GM23338 (cell line): ENCODE measurements at places on chromosomes 11 and 22.

DNA sequence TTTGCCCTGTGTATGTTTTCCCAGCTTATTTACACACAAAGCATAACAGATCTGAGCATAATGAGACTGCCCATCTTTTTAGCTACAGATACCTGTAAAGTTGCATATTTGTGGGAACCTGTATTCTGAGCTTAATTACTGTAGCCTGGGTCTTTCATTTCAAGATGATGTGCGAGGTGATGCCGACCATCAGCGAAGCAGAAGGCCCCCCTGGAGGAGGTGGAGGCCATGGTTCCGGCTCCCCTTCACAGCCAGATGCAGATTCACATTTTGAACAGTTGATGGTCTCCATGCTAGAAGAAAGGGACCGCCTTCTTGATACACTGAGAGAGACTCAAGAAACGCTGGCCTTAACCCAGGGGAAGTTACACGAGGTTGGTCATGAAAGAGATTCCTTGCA lies 1.5 kb downstream of the PPFIA1 start:
- no peak for DNase-seq

DNA sequence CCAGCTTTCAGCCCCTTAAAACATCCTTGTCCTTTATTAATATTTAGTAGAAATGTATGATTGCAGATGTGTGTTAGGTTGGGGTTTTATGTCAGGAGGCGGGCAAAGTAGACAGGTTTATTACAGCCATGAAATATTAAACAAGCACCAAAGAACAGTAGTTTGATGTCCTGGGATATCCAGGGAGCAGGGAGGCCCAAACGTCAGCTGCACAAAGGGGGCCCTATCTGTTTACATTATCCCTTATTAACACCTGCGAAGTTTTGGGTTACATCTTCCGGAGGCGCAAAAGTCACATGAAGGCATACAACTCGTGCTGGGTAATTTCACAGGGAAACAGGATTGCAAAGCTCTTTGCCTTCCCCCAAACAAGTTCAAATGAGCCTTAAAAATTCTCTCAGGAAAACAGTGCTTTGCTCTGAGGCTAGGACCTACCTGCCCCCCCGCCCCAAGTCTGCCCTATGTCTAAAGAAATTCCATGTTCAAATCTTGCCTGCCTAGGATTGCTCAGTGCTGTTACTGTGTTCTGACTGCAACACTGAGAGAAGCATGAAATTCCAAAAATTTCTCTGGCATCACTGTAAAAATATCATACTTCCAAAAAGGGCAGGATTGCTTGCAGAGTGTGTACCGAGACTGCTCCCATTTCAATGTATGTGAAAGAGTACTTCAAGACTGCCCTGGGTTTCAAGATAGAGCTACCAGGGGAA lies 8.9 kb downstream of the MN1 start:
- no peak for DNase-seq

GRCh38 chr11:31636983-31637382 lies 127.4 kb downstream of the ELP4 start:
- DNase-seq, result no peak

DNA sequence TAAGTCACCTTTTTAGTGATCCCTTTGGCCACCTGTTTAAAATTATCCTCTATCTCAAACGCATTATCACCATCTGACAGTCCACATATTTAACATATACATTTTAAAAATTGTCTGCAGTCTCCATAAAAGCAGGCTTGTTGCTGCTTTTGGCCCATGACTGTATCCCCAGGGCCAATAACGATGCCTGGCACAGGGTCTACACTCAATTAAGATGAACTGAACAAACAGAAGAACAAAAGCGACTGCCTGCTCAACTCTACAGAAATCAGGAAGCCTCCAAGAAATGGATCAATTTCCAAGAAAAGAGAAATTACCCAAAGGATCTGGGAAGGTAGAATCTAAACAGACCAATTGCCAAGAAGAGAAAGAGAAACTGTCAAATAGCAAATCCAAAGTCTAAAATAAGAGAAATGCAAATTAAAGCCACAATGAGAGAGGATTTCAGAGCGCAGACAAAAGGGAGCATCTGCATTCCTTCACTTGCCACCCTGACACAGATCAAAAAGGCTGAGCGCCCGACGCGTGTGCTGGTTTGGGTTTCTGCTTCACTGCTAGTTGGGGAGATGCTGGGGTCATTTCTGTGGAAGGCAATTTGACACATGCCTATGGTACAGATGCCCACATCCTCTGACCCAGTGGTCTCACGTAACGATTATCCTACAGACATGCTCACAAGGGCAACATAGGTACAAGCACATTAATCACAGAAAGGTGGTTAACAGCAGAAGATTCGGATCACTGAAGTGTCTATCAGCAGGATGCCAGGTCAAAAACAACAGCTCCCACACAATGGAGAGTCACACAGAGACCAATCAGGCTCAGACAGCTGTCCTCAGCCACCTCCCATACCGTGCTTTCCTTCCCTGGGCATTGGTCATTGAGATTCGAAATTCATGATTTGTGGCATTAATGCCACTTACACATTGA lies 55.9 kb downstream of the SHISAL1 start:
- no peak for DNase-seq

DNA sequence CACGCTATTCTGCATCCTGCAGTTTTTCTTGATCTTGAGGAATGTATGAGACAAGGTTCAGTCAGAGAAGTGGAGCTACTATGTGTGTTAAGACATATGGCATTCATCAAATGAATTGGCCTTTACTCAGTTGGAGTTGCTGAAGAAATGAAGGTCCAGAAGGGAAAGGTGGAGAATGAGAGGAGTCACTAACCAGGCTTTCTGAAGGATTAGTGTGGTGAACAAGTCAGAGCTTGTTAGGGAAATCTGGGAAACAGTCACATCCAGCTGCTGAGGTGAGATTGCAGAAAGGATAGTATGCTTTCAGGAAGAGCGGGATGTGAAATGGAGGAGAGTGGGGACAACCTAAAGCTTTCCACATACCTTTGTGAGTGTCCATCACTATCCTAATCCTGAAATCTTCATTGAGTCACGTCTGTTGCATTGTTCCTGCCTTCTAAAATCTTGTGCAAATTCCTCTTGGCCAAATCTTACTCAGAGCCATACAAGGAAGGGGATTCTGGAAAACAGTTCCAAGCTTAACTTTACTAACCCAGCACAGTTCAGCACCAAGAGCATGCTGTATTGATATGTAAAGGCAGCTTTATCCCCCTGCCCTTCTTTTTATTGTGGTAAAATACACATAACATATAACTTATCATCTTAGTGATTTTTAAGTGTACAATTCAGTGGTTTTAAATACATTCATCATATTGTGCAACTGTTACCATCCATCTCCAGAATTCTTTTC lies 11.4 kb upstream of the PITPNB start:
- peak; percentile 8 for DNase-seq

- peak; percentile 72 for DNase-seq
These were observed 16.5 kb upstream of the PRR5 start for GRCh38 chr22:44685384-44686056.

GRCh38 chr11:2175659-2176058 lies 4.0 kb upstream of the TH start:
- no peak for DNase-seq

- DNase-seq, result no peak
These were observed 28.7 kb downstream of the GGTLC2 start for GRCh38 chr22:22673099-22673498.

DNA sequence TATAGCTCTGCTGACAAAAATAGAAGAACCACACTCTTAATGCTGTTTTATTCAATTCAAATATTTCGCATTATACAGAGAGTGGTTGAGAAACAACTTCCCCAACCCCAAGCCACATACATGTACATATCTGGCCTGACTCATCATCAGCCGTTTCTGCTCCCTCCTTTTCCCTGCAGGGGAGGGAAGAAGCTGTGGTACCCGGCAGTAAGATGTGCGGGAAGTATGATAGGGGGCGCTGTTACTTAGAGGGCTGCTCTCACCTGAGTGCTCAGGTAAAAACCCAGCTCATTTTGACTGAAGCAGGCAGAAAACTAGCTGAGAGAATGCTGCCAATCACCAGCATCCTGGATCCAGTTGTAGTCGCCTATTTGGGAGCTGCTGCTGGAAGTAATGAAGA lies 85.5 kb downstream of the NELL1 start:
- peak; percentile 89 for DNase-seq

DNA sequence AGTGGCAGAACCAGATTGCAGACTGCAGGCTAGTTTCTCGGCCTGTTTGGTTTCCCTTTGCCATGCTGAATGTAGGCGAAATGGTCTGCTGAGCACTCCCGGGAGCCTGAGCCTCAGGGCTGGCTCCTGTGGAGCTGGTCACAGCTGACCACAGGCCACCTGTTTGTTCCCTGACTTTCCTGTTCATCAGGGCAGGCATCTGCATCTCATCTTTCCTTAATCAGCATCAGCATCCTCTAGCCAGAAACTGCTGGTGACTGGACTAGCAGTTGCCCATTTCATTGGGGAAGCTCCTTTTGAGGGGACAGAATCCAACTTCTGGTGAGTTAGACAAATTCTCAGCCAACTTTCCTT lies 20.2 kb upstream of the C11orf96 start:
- DNase-seq, result no peak

DNA sequence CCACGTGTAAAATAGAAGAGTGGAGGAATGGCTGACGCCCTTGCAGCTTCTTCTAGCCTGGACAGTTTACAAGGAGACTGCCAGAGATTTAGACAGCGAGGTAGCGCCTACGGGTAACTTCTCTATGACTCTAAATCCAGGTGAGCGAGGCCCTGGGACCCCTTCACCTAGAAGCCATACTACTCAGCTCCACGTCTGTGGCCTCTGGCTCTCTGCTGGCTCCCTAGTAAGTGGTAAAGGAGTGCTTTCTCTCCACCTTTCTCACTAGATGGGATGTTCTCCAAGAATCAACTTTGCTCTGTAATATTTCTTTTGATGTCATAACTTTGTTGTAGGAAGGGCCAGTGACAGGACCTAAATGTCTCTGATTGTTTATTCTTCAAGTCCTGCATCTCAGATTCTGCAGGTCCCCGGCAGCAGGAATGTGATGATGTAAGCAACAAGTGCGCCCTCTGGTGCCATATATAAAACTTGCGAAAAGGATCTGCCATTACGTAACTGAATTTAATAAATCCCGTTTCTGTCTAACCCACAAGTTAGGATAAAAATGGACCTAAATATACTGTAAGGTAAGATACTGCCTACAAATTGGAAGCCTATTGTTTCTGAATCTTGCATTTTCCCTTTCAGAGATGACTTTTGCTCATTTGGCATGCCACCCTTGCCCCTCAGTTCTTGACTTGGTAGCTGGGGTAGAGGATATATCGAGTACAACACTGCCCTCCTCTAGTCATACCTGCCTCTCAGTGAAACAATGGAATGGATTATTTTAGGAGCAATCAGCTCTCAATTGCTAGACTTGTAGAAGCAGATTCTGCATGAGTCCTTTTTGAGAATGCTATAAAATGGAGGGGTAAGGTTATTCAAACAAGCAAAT lies 11.0 kb upstream of the PTPN5 start:
- peak; percentile 93 for DNase-seq

GRCh38 chr11:1717745-1718144 lies 20.8 kb downstream of the KRTAP5-6 start:
- DNase-seq, result no peak

DNA sequence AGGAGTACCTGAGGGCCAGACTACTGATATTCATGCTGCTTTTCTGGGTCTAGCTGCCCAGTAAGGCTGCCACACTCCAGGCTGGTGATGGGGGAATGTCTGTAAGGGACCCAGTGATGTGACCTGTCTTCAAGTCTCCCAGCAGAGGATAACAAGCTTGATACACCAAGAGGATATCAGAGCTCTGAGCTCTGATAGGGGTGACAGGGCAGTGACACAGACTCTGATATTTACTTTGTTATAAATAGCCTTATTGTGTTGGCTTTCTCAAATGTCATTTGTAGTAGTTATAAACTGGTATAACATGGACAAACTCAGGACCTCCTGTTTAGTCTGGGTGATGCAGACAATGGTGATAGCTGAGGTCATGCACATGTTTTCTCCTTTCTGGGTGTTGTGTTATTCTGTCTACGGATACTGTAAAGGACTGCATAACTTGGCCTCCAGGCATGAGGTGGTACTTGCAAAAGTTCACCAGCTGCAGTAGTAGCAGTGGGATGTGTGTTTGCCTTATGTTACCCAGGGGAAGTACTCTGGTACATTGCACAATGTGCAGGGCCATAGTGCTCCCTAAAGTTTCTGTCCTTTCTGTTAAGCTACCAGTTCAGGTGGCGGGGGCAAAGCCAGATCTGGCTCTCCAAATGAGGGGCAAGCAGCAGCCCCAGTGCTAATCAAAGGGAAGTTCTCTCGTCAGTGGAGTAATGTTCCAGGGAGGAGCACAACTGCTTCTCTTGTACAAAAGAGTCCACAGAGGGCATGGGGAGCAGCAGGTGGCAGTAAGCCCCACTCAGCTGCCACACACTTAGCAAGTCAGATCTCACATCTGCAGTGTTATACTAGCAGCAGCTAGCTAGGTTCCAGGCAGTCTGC lies 812.2 kb downstream of the JRKL start:
- DNase-seq, result no peak

DNA sequence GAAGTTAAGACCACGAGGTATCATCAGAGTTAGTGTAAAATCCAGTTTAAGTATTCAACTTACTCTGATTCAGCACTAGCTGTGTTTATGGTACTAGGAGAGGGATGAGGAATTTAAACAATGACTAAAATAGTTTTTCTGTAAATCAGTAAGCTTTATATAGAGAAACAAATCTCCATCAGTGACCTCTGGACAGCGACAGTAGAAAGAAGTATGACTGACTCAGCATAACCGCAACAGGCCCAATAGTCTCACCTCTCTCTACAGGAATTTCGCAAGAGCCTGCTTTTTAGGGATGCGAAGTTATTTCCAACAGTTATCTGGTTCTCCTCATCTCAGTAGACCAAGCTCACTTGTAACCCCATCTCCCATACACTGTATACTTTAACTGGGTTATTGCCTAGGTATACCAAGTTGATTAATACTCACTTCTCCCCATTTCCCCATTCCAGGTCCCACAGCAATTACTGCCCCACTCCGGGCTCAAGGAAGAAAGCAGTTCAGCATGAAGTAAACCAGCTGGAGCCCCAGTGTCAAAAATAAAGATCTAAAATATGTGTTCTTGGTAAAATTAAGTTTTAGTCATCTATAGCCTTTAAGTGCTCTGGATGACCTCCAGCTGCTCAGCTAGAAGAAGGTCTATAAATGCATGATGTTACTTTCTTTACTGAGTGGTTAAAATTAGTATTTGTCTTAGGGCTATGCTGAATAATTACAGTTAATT lies 770.6 kb upstream of the CCDC90B start:
- no peak for DNase-seq

- DNase-seq, result peak; percentile 91
These were observed 722 bp upstream of the GUCY1A2 start for GRCh38 chr11:107018902-107019493.

GRCh38 chr22:25406510-25407210 lies 157.8 kb upstream of the GRK3 start:
- DNase-seq, result no peak

GRCh38 chr22:25465949-25466348 lies 98.5 kb upstream of the GRK3 start:
- DNase-seq, result no peak
